NCI-H748 treated with DMSO at 0.1 percent for 48 hours (cell line): ENCODE measurements at places on chromosomes 1 and 21.

DNA sequence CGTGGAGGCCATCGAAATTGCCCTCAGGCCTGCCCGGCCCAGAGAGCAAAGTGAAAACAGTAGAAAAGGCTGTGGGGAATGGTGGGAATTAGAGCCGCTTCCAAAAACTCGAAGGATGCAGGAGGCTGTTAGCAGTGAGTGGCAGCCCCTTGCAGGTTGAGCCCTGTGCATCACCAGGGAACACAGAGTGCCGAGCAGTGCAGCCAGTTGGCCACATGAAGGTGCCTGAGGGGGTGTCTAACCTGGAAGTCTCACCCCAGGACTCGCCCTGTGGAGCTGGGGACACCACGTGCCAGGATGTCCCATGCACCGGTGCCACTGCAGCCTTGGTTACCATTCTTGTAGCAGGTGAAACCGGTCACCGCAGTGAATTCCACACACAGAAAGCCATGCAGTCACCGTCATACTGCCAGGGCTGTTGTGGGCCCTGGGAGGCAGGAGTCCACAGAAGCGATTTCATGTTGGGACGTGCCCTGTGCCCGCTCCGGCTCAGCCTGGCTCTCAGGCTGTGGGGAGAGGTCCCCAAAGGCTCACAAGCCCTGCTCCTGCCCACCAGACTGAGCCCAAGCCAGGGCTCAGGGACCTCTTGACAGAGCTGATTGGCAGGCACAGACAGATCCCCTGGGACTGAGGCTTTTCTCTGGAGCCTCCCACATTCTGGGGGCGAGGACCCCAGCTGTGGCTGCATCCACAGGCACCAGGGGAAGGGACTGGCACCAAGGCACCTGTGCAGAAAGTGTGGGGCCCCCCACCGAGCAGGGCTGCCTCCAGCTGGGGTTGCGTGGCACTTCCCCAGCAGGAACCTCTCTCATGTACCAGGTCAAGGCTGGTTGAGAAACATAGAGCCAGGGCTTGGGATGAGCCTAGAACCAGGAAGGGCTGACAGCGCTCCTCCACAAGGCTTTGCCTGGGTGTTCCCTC, 16.7 kb upstream of the ACTRT2 start:
- DNase-seq: no peak

DNA sequence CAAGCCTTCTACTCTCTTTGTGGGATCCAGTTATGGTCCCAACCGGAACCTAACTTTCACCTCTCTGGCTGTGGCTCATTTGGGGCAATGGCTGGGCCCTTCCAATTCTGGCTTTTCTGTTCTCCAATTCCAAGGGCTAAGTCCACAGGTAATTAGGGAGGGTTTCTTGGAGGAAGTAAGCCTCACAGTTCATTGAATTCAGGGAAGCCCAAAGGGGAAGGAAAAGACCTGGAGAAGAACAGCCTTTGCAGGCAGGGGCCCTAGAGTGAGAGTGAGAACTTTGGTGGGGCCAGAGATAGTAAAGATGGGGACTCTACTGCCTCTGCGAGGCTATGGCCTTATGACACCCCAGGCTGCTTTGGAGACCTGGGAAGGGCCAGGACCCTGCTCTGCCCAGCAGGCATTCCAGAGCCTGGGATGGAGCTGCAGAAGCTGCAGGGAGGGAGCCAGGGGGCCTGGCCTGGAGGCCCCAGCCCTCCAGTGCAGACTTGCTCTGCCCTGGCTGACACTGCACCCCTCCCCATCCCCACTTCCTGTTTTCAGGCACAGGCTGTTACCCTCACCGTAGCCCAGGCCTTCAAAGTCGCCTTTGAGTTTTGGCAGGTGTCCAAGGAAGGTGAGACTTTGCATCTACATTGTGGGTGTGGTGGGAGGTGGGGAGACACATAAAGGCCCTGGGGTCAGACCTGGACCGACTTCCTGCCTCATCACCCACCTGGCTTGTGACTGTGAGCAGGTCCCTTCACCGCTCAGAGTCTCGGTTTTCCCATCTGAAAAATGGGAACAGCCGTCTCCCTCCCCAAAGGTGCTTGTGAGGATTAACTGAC, 18.9 kb downstream of the LDLRAP1 start:
- no peak for DNase-seq

- DNase-seq: no peak
Observed at GRCh38 chr1:64550510-64550909, 80.6 kb downstream of the CACHD1 start.

DNA sequence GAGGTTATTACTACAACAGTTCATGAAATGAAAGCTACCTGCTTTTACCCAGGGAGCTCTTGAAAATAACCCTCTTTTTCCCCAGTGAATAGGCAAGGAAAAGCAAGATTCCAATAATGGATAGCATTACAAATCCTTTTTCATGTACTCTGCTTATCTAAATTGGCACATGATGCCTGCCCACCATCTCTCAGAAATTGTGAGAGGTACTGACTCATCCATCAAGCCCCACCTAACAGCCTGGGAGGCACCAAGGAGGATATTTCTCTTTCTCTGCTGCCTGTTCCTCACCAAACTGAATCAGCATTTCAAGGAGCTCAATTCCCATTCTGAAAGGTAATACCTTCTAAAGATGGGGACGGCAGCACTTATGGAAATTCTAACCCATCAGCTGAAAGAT, 34.4 kb downstream of the PALMD start:
- DNase-seq: no peak

GRCh38 chr1:70211541-70211940, 6.2 kb upstream of the LRRC40 start:
- no peak for DNase-seq

DNA sequence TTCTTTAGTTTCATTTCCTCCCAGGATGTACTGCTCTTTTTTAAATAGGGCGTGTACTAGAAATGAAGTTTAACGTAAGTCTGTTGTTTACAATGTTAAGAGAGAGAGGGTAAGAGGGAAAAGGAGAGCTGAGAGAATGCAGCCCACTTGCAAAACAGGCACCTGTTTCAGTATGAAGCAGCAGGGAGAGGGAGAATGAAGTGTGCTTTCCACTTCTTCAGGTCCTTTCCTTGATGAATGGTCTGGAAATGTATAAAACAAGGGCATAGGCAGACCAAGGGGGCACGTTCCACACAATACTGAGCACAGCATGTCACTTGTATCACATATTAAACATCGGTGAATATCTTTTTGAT, 2.0 kb downstream of the KCNA3 start:
- peak; percentile 40 for DNase-seq

DNA sequence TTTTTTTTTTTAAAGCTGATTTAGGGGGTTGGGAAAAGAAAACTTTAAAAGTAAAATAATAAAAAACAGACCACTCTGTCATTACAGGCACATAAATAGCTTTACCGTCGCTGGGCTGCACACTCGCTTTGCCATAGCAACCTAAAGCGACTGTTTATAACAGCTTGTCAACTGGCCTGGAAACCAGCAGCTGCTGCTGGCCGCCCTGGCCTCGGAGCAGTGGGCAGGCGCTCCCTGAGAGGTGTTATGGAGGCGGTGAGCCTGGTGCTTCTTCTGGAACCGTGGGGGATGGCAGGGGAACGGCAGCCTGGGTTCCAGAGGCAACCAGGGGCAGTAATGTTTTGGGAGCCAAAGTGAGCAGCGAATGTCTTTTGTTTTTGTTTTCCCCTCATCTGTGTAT, 45.7 kb downstream of the ATP2B4 start:
- DNase-seq: peak; percentile 19

DNA sequence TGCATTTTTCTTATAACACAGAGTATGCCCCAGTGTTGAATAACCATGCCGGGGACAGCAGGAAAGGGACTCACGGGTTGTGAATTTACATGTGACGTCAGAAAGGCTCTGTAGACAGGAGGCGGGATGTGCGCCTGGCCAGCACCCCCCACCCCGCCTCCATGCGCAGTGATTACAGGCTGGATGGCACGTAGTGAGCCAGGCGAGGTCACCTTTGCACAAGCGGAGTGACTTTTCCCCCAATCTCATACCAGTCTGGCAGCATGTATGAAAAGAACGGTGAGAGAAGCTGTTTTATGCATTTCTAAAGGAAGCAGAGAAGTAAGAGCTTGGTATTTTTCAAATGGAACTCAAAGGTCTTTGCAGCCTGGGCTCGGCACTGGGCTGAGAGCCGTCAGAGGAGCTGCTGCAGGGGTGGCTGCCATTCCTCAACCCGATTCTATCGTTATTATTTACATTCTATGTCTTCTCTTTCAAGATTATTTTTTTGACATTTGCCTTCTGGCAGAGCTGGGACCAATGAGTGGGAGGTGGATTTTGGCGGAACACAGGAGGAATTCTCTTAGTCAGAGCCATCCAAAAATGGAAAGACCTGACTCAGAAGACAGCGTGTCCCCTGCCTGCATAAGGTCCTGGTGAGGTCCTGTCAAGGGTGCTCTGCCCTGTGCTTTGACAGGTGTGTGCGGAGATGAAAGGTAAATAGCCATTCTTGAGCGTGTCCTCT, 115.6 kb upstream of the SLC45A1 start:
- no peak for DNase-seq

GRCh38 chr1:3501856-3502640, 47.6 kb downstream of the ARHGEF16 start:
- DNase-seq: no peak

GRCh38 chr1:108669679-108670078, 8.8 kb upstream of the HENMT1 start:
- DNase-seq: no peak

DNA sequence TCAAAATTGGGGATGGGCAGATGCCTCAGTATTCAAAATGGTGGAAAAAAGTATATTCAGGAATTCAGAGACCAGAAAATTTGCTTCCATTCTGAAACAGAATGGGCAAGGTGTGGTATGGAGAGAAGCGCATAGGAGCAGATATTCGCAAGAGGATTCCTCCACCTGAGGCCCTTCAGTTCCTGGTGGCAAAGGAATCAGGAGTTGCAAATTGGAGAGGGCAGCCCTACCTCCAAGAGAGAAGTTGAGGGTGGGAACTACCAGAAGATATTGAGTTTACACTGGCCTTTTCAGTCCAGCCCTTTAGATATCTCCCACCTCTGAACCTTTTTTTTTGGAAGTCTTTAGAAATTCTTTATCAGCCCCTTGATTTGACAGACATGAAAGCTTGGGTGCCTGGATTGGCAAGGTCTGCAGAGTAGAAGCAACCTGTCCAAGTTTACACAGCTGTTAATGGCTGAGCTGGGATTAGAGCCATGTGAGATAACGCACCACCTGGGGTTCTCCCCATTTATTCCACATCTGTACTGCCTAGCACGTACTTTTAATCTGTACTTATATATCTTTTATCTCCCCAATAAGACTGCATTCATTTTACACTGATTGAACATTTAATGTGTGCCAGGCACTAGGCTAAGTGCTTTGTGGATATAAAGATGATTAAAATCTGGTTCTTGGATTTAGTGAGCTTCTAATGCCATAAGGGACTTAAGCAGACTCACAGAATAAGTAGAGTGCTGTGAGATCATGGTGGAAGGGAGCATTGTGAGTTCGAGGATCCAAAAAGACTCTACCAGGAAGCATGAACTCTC, 99.5 kb downstream of the NGF start:
- DNase-seq: no peak

GRCh38 chr1:204414016-204414415, 2.4 kb upstream of the PPP1R15B start:
- DNase-seq: no peak

DNA sequence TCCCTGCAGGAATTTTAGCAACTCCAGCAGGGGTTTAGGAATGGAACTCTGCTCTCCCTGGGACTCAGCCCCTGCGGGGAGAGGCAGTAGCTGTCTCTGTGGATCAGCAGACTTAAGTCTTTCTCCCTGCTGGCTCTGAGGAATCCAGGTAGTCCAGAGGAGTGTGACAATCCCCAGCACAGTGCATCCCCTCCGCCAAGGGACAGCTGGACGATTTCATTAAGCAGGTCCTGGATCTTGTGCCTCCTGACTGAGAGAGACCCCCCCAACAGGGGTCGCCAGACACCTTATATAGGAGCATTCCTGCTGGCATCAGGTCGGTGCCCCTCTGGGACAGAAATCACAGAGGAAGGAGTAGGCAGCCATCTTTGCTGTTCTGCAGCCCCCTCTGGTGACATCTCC, 30.6 kb downstream of the AKT3 start:
- no peak for DNase-seq

DNA sequence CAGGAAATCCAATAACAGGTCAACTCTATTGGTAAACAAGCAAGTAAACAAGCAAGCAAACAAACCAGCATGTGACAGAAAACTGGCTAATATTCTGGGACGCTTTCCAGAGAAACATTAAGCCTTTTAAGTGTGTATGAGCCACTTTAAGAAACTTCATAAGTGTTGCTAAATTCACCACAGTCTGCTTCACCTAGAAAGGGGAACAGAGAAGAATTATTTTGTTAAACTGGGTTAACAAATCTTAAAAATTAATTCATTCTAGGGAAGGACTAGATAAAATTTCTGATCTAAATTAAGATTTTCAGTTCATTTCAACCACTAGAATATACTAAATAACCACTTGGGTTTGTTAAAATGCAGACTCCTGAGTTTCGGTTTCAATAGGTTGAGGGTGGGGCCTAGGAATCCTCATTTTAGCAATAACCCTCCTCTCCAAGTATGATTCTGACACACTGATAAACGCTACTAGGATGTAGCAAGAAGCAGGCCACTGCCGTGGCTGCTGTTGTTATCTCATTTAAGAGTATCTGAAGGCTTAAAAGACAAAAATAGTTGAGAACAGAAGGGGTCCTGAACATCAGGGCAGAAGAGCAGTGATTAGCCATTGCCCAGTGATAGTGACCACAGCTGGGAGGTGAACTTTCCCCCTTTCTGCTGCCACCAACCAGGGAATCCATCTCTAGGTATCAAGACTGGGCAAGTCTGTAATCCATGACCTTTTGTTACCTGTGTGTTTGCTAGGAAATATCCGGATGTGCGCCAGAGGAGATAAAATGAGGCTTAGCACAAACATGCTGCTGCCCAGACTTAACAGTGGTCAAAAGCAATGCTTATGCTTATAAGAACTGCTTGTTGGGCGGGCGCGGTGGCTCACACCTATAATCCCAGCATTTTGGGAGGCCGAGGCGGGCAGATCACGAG, 11.2 kb downstream of the CREG1 start:
- DNase-seq: no peak
